ENCODE measurements at places on chromosomes 11 and 22. TPM values are rescaled to one million over a fixed set of nuclear protein-coding genes. Genes with fewer than 3 reads are reported as not detected.

GRCh38 chr22:17785185-17786184, 11.2 kb upstream of the BID start:
- DNase-seq, result peak; percentile 20
- peaks cover 6% of the 10 kb centered on the region for H3K4me1 ChIP-seq
- no peaks in the 10 kb centered on the region for H3K27me3 ChIP-seq
- no peaks in the 10 kb centered on the region for H3K36me3 ChIP-seq

- peaks cover 2% of the 10 kb centered on the region for H3K27me3 ChIP-seq
- H3K4me1 ChIP-seq, result 0 out of 2 replicates have a peak, but pooled peaks cover 5% of the 10 kb centered on the region
- no peaks in the 10 kb centered on the region for H3K36me3 ChIP-seq
- H3K4me3 ChIP-seq, result no peak overlapping the region
- no peak overlapping the region for H3K27ac ChIP-seq
- DNase-seq, result no peak
Measured at GRCh38 chr22:38638728-38639127, 17.5 kb downstream of the FAM227A start.

DNA sequence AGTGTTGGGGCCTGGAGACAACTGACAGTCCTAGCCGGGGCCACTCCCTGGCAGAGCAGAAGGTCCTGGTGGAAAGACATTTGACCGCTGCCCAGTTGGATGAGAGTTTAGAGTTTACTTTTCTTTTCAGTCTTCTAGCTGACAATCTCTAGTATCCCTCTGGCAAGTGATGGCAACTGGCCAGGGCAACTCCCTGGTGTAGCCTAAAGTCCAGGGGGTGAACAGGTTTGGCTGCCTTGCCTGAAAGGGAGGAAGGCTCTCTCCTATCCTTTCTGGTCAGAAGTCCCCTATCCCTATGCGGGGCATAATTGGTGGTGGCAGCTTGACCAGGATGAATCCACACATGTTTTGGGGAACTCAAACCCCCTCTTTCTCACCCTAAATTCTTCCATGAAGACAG, 16.8 kb upstream of the MSANTD2 start:
- no peaks in the 10 kb centered on the region for H3K36me3 ChIP-seq
- peaks cover 23% of the 10 kb centered on the region for H3K4me1 ChIP-seq
- H3K27me3 ChIP-seq, result peaks cover 37% of the 10 kb centered on the region
- no peak overlapping the region for H3K4me3 ChIP-seq
- no peak overlapping the region for H3K27ac ChIP-seq
- DNase-seq, result no peak

DNA sequence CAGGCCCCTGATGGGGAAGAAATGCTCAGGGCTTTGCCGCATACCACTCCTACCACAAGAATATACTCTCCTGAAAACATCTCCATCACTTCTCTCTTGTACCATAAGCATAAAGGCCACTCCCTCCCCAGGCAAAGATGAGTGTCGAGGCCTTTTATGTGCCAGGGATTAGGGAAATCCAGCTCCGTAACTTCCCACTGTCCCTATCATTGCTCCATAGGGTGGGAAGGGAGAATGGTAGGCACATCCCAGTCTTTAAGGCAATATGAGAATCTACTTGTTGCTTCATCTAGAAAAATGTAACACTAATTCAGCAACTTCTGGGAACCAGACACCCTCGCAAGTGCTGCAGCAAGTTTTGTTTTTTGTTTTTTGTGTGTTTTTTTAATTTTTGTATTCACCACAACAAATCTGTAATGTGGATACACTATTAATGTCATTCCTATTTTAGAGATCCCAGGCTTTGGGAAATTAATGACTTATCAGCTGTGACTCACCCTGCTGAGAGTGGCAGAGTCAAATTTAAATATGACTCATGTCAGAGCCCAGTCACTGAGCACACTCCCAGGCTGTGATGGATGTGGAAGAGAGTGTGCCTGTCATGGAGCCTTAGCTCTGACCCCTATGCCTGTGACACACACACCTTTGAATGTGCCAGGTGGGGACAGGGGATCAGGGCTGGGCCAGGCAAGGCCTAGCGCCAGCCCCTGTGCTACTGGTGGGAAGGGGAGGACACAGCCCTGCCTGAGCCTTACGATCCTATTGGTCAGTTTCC, 23.4 kb downstream of the PANX1 start:
- H3K27ac ChIP-seq, result peak overlapping the region; percentile 86
- H3K4me3 ChIP-seq, result peak overlapping the region; percentile 63
- peaks cover 73% of the 10 kb centered on the region for H3K4me1 ChIP-seq
- peak; percentile 91 for DNase-seq
- H3K27me3 ChIP-seq, result no peaks in the 10 kb centered on the region

DNA sequence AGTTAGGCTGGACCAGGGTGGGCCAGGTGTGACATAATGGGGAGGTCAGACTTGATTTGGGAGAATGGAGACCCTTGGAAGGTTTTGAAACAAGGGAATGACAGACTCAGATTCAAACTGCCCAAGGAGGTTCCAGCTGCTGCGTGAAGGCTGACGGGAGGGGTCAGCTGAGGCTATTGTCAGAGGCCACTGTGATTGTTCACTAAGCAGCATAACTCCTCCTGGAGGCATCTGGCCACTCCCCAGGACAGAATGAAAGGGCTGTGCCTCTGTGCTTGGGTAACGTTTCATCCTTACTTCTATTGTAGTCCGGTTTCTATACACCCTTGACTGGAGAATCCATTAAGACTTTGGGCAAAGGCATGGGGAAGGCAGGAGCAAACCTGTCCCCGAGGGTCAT, 126.6 kb downstream of the DSCAML1 start:
- H3K4me1 ChIP-seq, result no peaks in the 10 kb centered on the region
- DNase-seq, result no peak
- no peaks in the 10 kb centered on the region for H3K36me3 ChIP-seq
- H3K27me3 ChIP-seq, result peaks cover 49% of the 10 kb centered on the region
- H3K4me3 ChIP-seq, result no peak overlapping the region

- peaks cover 3% of the 10 kb centered on the region for H3K27me3 ChIP-seq
- no peak for DNase-seq
- H3K4me1 ChIP-seq, result peaks cover 28% of the 10 kb centered on the region
- no peak overlapping the region for H3K4me3 ChIP-seq
Measured at GRCh38 chr22:35274154-35274871, 17.0 kb downstream of the HMGXB4 start.

- H3K36me3 ChIP-seq, result no peaks in the 10 kb centered on the region
- no peaks in the 10 kb centered on the region for H3K27me3 ChIP-seq
- H3K4me3 ChIP-seq, result no peak overlapping the region
- no peaks in the 10 kb centered on the region for H3K4me1 ChIP-seq
- no peak for DNase-seq
Measured at GRCh38 chr11:21446939-21447590, 745.8 kb upstream of the ANO5 start.

- H3K4me3 ChIP-seq, result peak overlapping the region; percentile 94
- peak overlapping the region; percentile 98 for H3K27ac ChIP-seq
- DNase-seq, result no peak
- peaks cover 4% of the 10 kb centered on the region for H3K27me3 ChIP-seq
Measured at GRCh38 chr22:41021061-41021612, 70.0 kb downstream of the RBX1 start.

GRCh38 chr11:47272706-47273105, 2.8 kb downstream of the MADD start:
- H3K27me3 ChIP-seq, result peaks cover 5% of the 10 kb centered on the region
- peaks cover 15% of the 10 kb centered on the region for H3K36me3 ChIP-seq
- H3K4me1 ChIP-seq, result peaks cover 47% of the 10 kb centered on the region

GRCh38 chr22:22164541-22165272, 79.9 kb upstream of the VPREB1 start:
- no peaks in the 10 kb centered on the region for H3K36me3 ChIP-seq
- peaks cover 28% of the 10 kb centered on the region for H3K27me3 ChIP-seq
- 0 out of 2 replicates have a peak, but pooled peaks cover 4% of the 10 kb centered on the region for H3K4me1 ChIP-seq
- DNase-seq, result no peak
- no peak overlapping the region for H3K27ac ChIP-seq

- peaks cover 3% of the 10 kb centered on the region for H3K27me3 ChIP-seq
- H3K36me3 ChIP-seq, result no peaks in the 10 kb centered on the region
- H3K27ac ChIP-seq, result no peak within 1 kb of the TSS
- no peaks in the 10 kb centered on the region for H3K4me1 ChIP-seq
- no peak within 1 kb of the TSS for H3K4me3 ChIP-seq
- no peak for DNase-seq
Measured at GRCh38 chr11:22860241-22860640, at the start of gene CCDC179. Gene CCDC179 (minus strand): TSS chr11:22860474. CDS start chr11:22860421, 53 bp downstream.

GRCh38 chr11:17208257-17208999, 642 bp upstream of the PIK3C2A start:
- DNase-seq, result peak; percentile 64
- peaks cover 46% of the 10 kb centered on the region for H3K4me1 ChIP-seq
- H3K4me3 ChIP-seq, result peak overlapping the region; percentile 99
- peak overlapping the region; percentile 93 for H3K27ac ChIP-seq

- H3K27me3 ChIP-seq, result peaks cover 46% of the 10 kb centered on the region
- H3K36me3 ChIP-seq, result peaks cover 5% of the 10 kb centered on the region
- H3K4me3 ChIP-seq, result no peak overlapping the region
- H3K4me1 ChIP-seq, result no peaks in the 10 kb centered on the region
Measured at GRCh38 chr11:45324459-45324858, 38.3 kb upstream of the SYT13 start.

DNA sequence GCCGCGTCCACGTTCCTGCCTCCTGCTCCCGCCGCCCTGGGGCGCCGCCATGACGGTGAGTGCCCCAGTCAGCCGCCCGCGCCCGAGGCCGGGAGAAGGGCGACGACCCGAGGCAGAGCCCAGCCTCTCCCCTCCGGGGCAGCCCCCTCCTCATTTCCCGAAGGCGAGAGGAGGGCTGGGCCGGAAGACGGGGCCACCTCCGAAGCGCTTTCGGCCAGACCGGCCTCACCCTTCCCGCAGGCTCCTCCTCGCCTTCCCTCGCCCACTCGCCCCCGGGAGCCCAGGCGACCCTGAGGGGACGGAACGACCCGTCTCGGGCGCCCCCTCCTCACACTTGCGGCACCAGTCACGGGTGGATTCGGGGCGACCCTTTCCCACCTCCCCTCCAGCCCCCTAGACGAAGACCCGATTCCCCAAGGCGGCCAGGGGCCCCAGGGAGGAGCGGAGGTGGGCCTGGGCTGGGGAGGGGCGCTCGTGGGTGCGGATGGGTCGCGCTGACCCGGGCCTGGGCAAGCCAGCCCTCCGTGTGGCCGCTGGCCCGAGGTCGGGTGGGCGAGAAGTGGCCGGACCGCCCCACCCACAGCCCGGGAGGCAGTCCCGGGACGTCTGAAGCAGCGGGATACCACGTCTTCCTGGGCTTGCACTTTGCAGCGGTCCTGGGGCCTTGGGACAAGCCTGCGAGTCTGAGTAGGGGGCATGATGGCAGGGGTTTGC, 49.7 kb downstream of the TRIOBP start:
- DNase-seq, result no peak
- peaks cover 81% of the 10 kb centered on the region for H3K4me1 ChIP-seq
- peaks cover 4% of the 10 kb centered on the region for H3K36me3 ChIP-seq
- peaks cover 2% of the 10 kb centered on the region for H3K27me3 ChIP-seq
- H3K4me3 ChIP-seq, result peak overlapping the region; percentile 91

DNA sequence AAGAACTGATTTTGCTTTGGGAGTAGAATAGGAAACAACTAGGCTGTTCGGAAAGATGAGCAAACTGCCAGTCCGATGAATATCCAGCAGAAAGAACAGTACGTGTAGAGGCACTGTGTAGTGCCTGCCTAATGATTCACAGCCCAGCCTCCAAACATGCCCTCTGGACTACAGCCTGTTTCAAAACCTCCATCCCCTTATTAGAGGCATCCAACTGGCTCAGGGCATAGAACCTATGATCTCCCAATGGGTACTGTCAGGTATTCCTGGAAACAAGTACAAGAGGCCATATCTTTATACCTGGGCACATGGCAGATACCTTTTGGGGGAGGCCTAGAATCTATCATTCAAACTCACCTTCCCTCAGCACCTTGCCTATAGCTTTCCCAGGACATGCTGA, 4.9 kb downstream of the RRP8 start:
- H3K27me3 ChIP-seq, result no peaks in the 10 kb centered on the region
- DNase-seq, result no peak
- H3K4me1 ChIP-seq, result peaks cover 7% of the 10 kb centered on the region
- H3K36me3 ChIP-seq, result peaks cover 35% of the 10 kb centered on the region

DNA sequence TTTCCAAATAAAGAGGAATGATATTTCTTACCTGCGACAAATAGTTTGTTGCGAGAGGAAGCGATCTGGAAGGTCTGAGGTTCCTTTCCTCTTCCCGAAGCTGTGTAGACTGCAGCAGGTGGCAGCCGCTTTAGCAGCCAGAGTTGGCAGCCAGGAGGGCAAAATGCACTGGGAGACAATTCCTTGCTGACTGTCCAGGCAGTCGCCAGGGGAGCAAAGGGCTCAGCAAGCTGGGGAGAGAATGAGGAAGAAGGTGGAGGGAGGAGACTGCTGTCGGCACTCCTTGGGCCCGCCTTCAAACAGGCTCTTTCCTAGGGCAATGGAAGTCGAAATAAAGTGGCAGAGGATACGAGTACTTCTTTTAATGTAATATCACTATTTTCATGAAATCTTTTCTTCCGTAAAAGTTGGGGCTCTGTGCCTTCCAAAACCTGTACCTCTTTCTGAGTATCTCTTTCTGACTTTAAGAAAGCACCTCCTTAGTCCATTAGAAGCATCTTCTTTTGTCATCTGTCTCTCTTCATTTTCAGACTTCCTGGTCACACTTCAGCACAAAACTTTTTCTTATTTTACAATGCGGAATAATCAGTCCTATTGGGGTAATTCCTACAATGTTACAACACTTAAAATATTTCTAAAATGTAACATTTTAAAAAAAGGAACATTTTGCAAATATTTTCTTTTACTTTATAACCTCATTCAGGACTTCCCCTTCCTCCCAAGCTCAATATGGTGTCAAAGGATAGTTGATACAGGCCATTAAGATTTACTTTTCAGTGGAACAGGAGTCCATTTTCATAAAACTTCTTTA, at the start of gene IL18:
IL18 (minus strand) TSS at position 220 of the 811 bp plus-strand sequence. CDS start 9,041 bp downstream, outside the sequence.
- DNase-seq, result no peak
- H3K36me3 ChIP-seq, result peaks cover 15% of the 10 kb centered on the region
- H3K4me3 ChIP-seq, result peak within 1 kb of the TSS; percentile 83
- H3K4me1 ChIP-seq, result peaks cover 64% of the 10 kb centered on the region
- H3K27me3 ChIP-seq, result peaks cover 4% of the 10 kb centered on the region

DNA sequence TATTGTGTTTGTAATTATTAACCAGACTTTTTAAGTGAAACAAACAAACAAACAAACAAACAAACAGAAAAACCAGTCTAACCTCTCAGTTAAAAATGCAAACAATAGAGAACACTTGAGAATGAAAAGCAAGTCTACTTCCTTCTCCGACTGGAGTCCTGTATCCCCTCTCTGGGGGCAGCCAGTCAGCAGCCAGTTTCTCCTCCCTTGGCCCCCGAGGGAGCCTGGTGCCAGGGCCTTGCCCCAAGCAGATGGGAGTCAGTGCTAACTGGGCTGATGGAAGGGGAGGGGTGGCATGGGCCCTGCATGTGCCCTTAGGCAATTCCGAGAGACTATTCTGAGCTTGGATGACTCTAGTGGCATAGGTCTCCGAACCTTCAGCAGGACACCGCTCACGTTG, 137.2 kb downstream of the GRIK4 start:
- no peaks in the 10 kb centered on the region for H3K4me1 ChIP-seq
- peaks cover 34% of the 10 kb centered on the region for H3K27me3 ChIP-seq
- H3K4me3 ChIP-seq, result no peak overlapping the region
- no peak for DNase-seq

- 0 out of 2 replicates have a peak overlapping the region, but pooled peaks have one; percentile 1 for H3K4me3 ChIP-seq
- H3K36me3 ChIP-seq, result no peaks in the 10 kb centered on the region
- H3K27me3 ChIP-seq, result 0 out of 2 replicates have a peak, but pooled peaks cover 3% of the 10 kb centered on the region
- DNase-seq, result peak; percentile 63
Measured at GRCh38 chr11:118275176-118275575, 11.1 kb upstream of the MPZL2 start.

DMC1 gene
- total RNA-seq, result 6.3 TPM

FGF3 gene
- total RNA-seq, result not detected

LRFN4 gene
- 45.1 TPM for total RNA-seq

OR8D4 gene
- total RNA-seq, result not detected

SCN3B gene
- not detected for total RNA-seq

MAPK11 gene
- total RNA-seq, result 9.1 TPM

ISX gene
- total RNA-seq, result not detected

HIC2 gene
- total RNA-seq, result 2.1 TPM

CRYBB2 gene
- not detected for total RNA-seq

PLEKHB1 gene
- total RNA-seq, result 0.43 TPM

All from HFFc6 (cell line).